Cardiac ventricle fibroblast (primary cell): ENCODE measurements at places on chromosomes 12 and 14. TPM values are rescaled to one million over a fixed set of nuclear protein-coding genes. Genes with fewer than 3 reads are reported as not detected.

The ETFBKMT gene
- total RNA-seq: 2.6 and 4.1 TPM in 2 replicates

The PIK3C2G gene
- total RNA-seq: not detected in 2 replicates

The TAS2R10 gene
- 1.9 TPM in 1 of 2 replicates, not detected in the other for total RNA-seq

The TSPAN8 gene
- 0.59 and 1.00 TPM in 2 replicates for total RNA-seq

The LGMN gene
- 127 and 137 TPM in 2 replicates for total RNA-seq

The RIN3 gene
- total RNA-seq: 6.1 and 7.9 TPM in 2 replicates

The GRIN2B gene
- total RNA-seq: not detected in 2 replicates

The PSME2 gene
- total RNA-seq: 52.9 and 82.8 TPM in 2 replicates

The RFLNA gene
- 1.5 and 2.1 TPM in 2 replicates for total RNA-seq
